ENCODE measurements at places on chromosomes 4 and X.

DNA sequence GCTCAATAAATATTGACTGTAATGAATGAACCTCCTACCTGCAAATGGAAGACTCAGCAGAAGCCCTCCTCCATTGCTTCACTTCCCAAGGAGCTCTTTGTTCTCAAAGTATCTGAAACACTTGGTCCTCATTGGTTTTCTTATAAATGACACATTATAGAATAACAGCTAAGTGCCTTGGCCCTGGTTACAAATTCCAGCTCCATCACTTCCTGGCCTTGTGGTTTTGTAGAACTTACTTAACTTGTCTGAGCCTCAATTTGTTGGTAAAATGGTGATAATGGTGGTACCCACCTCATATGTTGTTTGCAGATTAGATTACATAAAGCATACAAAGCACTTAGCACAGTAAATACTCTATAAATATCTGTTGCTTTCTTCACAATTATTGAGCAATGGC, 25.2 kb upstream of the SMIM20 start:
- DNase-seq = no peak

DNA sequence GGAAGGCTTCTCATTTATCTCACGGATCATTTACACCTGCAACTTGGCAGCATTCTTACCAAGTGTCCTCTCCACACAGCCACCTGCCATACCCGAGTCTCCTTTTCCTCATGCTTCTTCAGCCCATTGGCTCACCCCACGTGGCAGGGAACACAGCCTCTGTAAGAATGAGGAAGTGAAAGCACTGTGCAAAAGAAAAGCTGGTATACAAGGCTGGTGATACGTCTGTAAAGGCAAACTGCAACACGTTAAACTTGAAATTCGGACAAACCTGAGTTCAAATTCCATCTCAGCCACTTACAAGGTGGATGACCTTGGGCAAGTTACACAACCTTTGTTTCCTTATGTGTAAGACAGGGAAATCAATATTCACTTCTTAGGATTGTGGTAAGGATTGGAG, 164.0 kb upstream of the RASGEF1B start:
- DNase-seq = no peak

DNA sequence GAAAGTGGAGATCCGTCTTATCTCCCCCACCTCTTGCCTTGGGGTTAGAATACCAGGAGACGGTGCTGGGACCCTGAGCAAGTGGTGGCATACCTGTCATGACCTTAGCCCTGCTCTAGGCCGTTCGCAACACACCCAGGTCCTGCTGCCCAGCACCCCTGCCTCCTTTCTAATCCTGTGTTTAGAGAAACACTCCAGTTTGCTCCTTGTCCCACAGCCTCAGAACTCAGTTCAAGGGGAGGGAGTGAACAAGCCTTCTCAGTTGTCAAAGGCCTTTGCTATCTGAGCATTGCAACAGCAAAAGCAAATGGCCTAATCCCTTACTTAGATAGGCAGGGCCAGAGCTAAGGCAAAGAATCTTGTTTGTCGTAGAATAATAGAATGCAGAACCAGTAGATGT, 67.9 kb downstream of the CHRNA9 start:
- no peak for DNase-seq

DNA sequence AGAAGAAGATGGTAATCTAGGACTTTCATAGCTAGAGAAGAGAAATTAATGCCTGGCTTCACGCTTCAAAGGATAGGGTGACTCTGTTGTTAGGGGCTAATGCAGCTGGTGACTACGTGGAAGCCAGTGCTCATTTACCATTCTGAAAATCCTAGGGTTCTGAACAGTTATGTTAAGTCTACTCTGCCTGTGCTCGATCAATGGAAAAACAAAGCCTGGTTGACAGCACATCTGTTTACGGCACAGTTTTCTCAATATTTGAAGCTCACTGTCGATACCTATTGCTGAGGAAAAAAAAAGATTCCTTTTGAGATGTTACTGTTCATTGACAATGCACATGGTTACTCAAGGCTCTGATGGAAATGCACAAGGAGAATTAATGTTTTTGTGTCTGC, 182.6 kb upstream of the NUDT6 start:
- no peak for DNase-seq

GRCh38 chrX:139020801-139021200, 309.3 kb upstream of the FGF13 start:
- DNase-seq = no peak

DNA sequence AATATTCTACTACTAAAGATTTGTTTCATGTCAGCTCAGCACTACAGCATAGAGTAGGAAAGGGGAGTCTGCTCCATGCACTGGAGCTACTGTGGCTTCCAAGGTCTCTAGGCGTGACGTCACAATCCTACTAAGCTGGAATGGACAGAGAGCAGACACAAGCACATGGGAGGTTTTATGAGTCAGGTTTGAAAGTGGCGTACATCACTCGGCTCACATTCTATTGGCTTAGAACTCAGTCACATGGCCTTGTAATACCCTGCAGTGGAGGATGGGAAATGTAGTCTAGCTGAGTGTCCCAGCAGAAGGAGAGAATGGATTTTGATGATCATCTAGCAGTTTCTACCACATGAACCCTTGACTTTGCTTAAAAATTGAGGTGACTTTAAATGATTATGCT, 624.8 kb upstream of the ATOH1 start:
- DNase-seq = no peak

DNA sequence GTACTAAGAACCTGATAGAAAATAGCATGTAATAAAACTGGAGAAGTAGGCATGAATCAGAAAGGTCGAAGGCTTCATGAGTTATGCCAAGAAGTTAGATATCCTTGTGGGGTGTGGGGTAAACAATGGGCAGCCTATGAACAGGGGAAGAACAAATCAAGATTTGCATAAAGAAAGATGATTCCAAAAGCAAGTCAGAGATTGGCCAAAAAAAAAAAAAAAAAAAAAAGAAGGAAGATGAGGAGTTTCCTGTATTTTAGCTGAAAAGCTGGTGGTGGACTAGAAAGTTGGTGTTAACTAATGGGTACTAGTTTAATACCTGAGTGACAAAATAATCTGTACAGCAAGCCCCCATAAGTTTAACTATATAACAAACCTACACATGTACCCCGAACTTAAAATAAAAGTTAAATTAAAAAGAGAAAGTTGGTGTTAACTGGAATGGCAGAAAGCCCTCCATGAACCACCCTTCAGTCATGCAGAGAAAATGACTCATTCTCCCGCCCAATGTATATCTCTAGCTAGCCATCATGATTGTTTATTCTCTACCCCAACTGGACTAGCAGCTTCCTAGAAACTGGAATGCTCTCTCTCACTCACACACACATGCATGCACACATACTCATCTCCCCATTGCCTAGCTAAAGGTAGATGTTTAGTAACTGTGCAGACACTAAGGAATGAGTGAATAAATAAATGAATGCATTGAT, 41.7 kb downstream of the ATP11C start:
- no peak for DNase-seq
